ENCODE measurements at places on chromosomes 11 and 22.

DNA sequence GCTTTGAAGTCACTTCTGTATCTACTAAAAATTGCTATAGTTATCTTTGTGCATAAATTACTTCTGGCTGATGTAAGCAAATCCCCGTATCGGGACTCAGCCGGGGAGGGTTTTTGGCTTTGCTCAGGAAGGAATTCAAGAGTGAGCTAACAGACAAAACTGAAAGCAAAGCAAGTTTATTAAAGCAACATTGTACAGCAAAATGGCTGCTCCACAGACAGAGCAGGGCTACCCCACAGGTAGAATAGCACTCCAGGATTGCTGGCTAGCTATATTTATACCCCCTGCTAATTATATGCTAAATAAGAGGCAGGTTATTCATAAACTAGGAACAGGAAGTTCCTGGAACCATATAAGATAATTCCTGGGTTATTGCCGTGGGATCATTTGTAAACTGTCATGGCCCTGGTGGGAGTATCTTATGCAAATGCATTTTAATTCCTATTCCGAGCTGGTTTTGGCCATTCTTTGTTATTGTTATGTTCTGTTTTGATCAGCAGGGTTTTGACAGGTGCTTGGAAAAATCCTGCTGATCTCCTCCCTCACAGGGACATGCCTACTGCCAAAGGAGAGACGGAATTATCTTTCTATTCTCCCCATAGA lies 15.2 kb downstream of the MIF start:
- no peak for ATAC-seq

DNA sequence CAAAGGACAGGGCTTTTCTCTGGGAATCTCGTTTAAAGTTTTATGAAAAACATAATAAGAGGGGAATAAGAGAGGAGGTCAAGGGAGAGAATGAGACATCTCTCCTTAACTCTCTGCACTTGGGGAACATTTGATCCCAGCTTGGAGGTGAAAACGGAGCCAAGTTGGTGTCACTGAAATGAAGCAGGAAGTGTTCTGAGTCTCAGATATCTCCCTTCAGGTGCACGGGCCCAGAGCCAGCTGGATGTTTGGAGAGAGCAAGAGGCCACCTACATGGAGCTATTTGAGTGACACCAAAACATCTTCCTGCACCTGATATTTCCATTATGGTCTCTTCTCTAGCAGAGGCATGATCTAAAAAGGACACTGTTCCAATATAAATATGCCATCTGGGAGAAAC lies 85.7 kb downstream of the BLID start:
- ATAC-seq, result no peak

GRCh38 chr11:92758241-92758780 lies 211.1 kb upstream of the MTNR1B start:
- no peak for ATAC-seq

GRCh38 chr11:1574238-1574932 lies 2.3 kb upstream of the DUSP8 start:
- ATAC-seq, result peak; percentile 61

- ATAC-seq, result no peak
Measured at GRCh38 chr11:7931168-7931567, at the start of gene OR10A6. Gene OR10A6, minus strand, starts transcription at chr11:7931268. Its CDS starts 2,606 bp downstream, at chr11:7928662.

GRCh38 chr11:46162700-46163099 lies 41.4 kb upstream of the PHF21A start:
- ATAC-seq, result no peak

- ATAC-seq, result no peak
Measured at GRCh38 chr11:23399995-23400394, 539.7 kb upstream of the CCDC179 start.

GRCh38 chr22:38259370-38259769 lies 13.4 kb downstream of the TMEM184B start:
- ATAC-seq, result no peak

GRCh38 chr11:55503449-55503848 lies 50.8 kb upstream of the OR4C15 start:
- no peak for ATAC-seq

DNA sequence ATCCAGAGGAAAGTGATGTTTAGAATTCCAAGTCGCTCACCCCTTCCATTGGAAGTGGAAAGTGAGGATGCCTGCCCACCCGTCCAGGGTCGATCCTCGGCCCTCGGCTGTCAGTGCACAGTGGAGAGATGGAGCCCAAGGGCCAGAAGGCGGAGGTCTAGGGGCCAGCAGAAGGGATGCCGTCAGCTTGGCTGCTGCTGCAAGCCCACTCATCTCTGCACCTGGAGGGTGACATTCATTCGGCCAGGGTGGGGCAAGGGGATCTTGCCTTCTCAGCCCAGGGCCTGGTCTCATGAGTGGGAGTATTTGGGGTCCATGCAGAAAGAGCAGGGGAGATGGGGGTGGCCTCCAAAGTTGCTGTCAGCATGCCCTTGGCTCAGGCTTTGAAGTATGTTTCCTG lies 30.7 kb downstream of the LINC01488 start:
- no peak for ATAC-seq

GRCh38 chr11:119298726-119299125 lies 18.2 kb downstream of the MCAM start:
- no peak for ATAC-seq
